ENCODE measurements at places on chromosomes 11 and 22. TPM values are rescaled to one million over a fixed set of nuclear protein-coding genes. Genes with fewer than 3 reads are reported as not detected.

BRMS1 gene
- polyA plus RNA-seq: 76.5 TPM

TTC36 gene
- 0.18 TPM for polyA plus RNA-seq

DEPDC5 gene
- 7.8 TPM for polyA plus RNA-seq

OR8K1 gene
- polyA plus RNA-seq: not detected

OR10A2 gene
- not detected for polyA plus RNA-seq

C22orf31 gene
- not detected for polyA plus RNA-seq

EI24 gene
- 104 TPM for polyA plus RNA-seq

SHISAL1 gene
- 0.11 TPM for polyA plus RNA-seq

IFITM1 gene
- 15.3 TPM for polyA plus RNA-seq

CCDC116 gene
- 0.28 TPM for polyA plus RNA-seq

NXPE2 gene
- not detected for polyA plus RNA-seq

GRCh38 chr11:109526931-109527330 is 104.9 kb downstream of the C11orf87 start:
- no peaks in the 10 kb centered on the region for H3K36me3 ChIP-seq
- no peak for DNase-seq
- H3K27ac ChIP-seq: no peak overlapping the region
- no peaks in the 10 kb centered on the region for H3K4me1 ChIP-seq

DNA sequence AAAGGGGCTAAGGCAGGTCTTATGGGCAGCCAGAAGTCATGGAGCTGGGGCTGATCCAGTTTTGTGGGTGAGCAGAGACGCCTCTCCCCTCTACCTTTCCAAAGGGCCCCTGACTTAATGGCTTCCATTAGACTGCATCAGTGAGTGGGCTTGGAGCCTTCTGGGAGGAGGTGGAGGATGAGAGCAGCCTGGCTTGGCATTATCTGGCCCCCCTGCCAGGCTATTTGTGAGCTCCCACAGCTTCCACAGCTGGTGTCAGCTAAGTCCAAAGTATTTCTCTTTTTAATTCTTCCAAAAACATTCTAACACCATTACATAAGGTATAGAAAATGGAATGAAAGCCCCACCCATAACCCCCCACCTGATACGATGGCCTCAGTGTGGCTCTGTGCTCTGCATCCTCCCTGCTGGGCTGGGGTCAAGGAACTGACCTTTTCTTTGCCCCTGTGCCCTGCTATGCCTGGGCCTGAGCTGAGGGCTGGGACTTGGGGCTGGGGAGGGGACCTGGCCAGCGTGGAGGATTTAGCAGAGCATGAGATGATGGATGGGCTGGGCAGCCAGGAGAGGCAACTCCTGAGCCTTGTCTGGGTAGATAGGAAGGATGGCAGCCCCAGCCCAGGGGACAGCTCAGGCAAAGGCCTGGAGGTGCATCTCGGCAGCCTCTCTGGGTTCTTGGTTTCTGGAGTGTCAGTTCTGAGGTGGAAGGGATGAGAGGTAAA is 4.0 kb downstream of the AIFM3 start:
- H3K4me3 ChIP-seq: no peak overlapping the region
- H3K27ac ChIP-seq: no peak overlapping the region
- H3K27me3 ChIP-seq: no peaks in the 10 kb centered on the region

DNA sequence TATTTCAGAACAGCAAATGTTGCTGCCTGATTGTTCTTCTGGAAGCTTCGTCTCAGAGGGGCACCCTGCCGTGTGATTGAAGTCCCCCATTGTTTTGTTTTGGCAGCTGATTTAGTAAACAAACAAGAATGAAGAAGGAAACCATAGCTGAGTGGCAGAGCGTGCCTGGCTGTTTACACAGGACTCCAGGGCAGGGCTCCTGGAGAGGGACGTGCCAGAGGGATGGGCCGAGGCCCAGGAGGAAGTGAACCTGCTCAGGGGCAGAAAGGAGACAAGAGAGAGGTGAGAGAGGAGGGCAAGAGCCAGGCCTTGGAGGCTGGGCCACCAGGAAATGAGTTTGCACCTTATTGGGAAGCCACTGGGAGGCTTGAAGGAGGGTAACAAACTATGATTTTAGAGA is 85.5 kb upstream of the B3GAT1 start:
- no peaks in the 10 kb centered on the region for H3K27me3 ChIP-seq
- H3K4me3 ChIP-seq: no peak overlapping the region
- no peaks in the 10 kb centered on the region for H3K4me1 ChIP-seq

GRCh38 chr11:75499423-75500190 is 26.1 kb downstream of the GDPD5 start:
- H3K4me1 ChIP-seq: peaks cover 12% of the 10 kb centered on the region
- H3K36me3 ChIP-seq: no peaks in the 10 kb centered on the region
- no peak overlapping the region for H3K27ac ChIP-seq
- no peak for DNase-seq

GRCh38 chr11:63853476-63853875 is 14.6 kb downstream of the MARK2 start:
- H3K27me3 ChIP-seq: no peaks in the 10 kb centered on the region
- DNase-seq: no peak
- peaks cover 8% of the 10 kb centered on the region for H3K4me1 ChIP-seq
- no peaks in the 10 kb centered on the region for H3K36me3 ChIP-seq
- no peak overlapping the region for H3K27ac ChIP-seq

GRCh38 chr11:72511393-72512047 is 77.2 kb upstream of the CLPB start:
- no peak overlapping the region for H3K27ac ChIP-seq
- H3K36me3 ChIP-seq: no peaks in the 10 kb centered on the region
- H3K4me1 ChIP-seq: no peaks in the 10 kb centered on the region
- no peaks in the 10 kb centered on the region for H3K27me3 ChIP-seq
- no peak overlapping the region for H3K4me3 ChIP-seq

- H3K27me3 ChIP-seq: no peaks in the 10 kb centered on the region
- H3K27ac ChIP-seq: no peak overlapping the region
- DNase-seq: no peak
- H3K4me3 ChIP-seq: no peak overlapping the region
These were observed 959 bp upstream of the GP1BB start for GRCh38 chr22:19722178-19722981.

DNA sequence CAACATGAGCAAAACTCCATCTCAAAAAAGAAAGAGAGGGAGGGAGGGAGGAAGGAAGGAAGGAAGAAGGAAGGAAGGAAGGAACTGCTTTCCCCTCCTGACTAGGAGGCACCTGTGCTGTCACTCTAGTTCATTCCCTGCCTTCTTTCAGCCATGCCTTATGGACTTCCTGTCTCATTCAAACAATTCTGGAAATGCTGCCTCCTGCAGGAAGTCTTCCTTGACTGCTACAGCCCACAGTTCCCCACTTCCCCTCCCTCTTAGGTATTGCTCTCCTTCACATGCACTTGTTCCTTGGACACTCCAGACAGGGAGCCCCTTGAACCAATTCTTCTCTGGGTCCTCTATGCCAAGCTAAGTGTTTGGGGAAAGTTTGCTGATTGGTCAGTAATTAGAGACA is 31.6 kb upstream of the WNT11 start:
- no peaks in the 10 kb centered on the region for H3K36me3 ChIP-seq
- no peaks in the 10 kb centered on the region for H3K27me3 ChIP-seq
- H3K27ac ChIP-seq: no peak overlapping the region
- no peaks in the 10 kb centered on the region for H3K4me1 ChIP-seq
- no peak overlapping the region for H3K4me3 ChIP-seq

GRCh38 chr11:122036018-122036417 is 80.0 kb downstream of the BLID start:
- H3K27ac ChIP-seq: peak overlapping the region; percentile 34
- no peak overlapping the region for H3K4me3 ChIP-seq
- H3K4me1 ChIP-seq: peaks cover 12% of the 10 kb centered on the region
- no peak for DNase-seq
- H3K27me3 ChIP-seq: no peaks in the 10 kb centered on the region
- H3K36me3 ChIP-seq: no peaks in the 10 kb centered on the region

- H3K27me3 ChIP-seq: no peaks in the 10 kb centered on the region
- no peak for DNase-seq
- no peak overlapping the region for H3K4me3 ChIP-seq
- H3K27ac ChIP-seq: no peak overlapping the region
- no peaks in the 10 kb centered on the region for H3K4me1 ChIP-seq
These were observed 16.5 kb downstream of the PSMD13 start for GRCh38 chr11:253160-253885.

GRCh38 chr11:68328374-68329091 is 16.1 kb downstream of the LRP5 start:
- H3K27ac ChIP-seq: peak overlapping the region; percentile 31
- peaks cover 10% of the 10 kb centered on the region for H3K4me1 ChIP-seq
- no peak overlapping the region for H3K4me3 ChIP-seq
- peak; percentile 87 for DNase-seq
- H3K27me3 ChIP-seq: no peaks in the 10 kb centered on the region

GRCh38 chr22:37508431-37508992 is 10.7 kb downstream of the CARD10 start:
- no peaks in the 10 kb centered on the region for H3K27me3 ChIP-seq
- H3K4me3 ChIP-seq: no peak overlapping the region
- peak overlapping the region; percentile 62 for H3K27ac ChIP-seq
- H3K36me3 ChIP-seq: no peaks in the 10 kb centered on the region
- no peak for DNase-seq

DNA sequence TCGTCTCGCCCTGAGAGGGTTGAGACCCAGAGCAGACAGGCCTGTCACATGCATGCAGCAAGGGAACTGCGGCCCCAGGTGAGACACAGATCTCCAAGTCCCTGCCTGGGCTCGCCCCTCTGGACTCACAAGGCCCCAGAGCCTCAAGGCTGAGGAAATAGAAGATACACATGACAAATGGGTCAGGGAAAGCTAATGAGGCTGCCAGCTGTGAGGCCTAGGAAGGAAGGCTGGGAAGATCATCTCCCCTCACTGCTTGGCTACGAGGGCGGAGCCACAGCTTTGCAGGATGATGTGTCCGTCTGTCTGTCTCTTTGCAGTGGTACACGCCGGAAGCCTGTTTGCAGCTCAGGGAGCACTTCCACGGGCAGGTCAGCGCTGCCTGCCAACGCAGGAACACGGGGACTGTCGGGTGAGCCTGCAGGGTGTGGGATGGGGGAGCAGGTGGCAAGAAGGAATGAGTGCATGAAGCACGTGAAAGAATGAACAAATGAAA is 4.5 kb downstream of the RAB36 start:
- peaks cover 8% of the 10 kb centered on the region for H3K4me1 ChIP-seq
- no peak overlapping the region for H3K27ac ChIP-seq
- no peak overlapping the region for H3K4me3 ChIP-seq
- H3K27me3 ChIP-seq: no peaks in the 10 kb centered on the region
- no peak for DNase-seq

DNA sequence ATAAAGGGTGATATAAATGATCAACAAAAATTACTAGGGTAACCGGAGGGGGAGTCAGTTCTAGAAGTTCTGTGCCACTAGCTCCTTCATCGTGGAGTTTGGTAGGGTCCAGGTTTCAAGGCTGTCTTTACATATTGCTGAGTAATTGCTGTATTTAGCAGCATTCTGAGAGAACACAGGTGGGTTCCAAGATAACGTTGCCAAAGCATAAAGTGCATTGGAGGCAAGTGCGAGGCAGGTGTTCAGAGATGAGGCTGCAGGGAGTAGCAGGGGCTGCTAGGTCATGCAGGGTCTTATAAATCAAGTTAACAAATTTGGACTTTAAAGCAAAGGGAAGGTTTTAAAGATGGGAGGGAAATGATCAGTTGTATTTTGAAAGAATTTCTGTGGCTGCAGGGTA is 17.8 kb downstream of the SGSM3 start:
- no peaks in the 10 kb centered on the region for H3K4me1 ChIP-seq
- H3K4me3 ChIP-seq: no peak overlapping the region
- no peak overlapping the region for H3K27ac ChIP-seq

DNA sequence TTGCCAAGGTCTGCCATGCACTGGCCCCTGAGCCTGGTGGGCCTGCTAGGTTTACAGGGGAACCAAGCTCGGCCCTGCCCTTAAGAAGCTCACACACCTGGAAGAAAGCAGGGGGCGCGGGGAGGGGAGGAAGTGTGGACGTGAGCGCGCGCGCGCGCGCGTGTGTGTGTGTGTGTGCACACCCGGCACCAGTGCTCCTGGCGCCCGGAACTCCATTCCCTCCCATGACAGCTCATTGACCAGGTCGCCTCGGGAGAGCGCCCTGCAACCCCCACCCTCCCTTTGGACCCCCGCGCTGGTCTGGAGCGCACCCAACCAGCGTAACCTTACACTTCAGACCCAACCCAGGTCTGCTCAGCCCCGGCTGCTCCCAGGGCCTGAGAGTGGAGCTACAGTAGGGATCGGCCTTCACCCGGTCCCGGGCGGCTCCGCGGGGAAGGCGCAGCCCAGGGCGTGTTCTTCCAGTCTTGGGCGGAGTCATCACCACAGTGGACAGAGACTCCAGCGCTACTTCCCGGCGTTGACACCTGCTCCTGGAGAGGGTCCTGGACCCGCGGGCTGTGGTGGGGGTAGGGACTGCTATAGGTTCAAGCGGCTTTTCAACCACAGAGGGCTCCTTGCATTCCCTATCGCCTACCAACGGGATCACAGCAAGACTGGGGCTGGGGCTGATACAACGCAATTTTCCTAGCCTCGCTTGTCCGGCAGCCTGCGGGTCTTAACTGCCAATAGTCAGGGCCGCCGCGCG is 1.5 kb downstream of the GALNT18 start:
- H3K27ac ChIP-seq: no peak overlapping the region
- no peaks in the 10 kb centered on the region for H3K36me3 ChIP-seq
- H3K4me3 ChIP-seq: peak overlapping the region; percentile 56

DNA sequence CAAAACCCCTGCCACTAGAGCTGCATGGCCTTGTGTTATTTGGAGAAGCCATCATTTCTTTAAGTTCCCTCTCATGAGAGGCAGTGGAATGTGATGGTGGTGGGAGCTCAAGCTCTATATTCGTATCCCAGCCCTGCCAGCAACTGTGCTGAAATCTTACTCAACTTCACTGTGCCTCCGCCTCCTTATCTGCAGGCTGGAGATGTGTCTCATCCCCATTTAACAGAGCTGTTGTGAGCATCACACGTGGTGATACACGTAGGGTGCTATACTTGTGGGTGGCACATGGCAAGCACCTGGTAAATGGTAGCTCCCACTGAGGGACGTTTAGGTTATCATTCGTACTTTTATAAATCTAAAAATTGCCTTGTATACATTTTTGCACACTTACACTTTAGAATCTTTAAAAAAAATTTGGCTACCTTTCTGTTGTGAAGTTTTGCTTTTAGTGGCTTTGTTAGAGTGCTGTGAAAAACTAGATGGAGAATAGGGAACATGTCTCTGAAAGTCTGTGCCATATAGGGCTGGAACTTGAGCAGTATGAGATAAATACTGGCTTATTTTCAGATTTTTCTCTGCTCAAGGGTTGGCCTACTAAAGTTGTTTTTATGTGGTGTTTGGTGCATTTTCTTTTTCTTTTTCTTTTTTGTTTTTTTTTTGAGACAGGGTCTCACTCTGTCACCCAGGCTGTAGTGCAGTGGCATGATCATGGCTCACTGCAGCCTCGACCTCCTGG is 23.2 kb downstream of the TNRC6B start:
- DNase-seq: no peak
- H3K36me3 ChIP-seq: no peaks in the 10 kb centered on the region
- H3K4me3 ChIP-seq: no peak overlapping the region
- peaks cover 27% of the 10 kb centered on the region for H3K4me1 ChIP-seq
- no peaks in the 10 kb centered on the region for H3K27me3 ChIP-seq

Data from SK-N-SH (cell line).